ENCODE measurements at places on chromosomes 7 and 10. TPM values are rescaled to one million over a fixed set of nuclear protein-coding genes. Genes with fewer than 3 reads are reported as not detected.

Gene NRP1
- total RNA-seq, result 49.3 TPM

Gene CCDC172
- total RNA-seq, result not detected

Gene ATOH7
- 0.41 TPM for total RNA-seq

Gene WDR86
- total RNA-seq, result 49.7 TPM

Gene CCDC7
- 236 TPM for total RNA-seq

Gene SPDYE9
- under 0.01 TPM for total RNA-seq

Gene C7orf33
- not detected for total RNA-seq

Gene SOSTDC1
- 30.2 TPM for total RNA-seq

Gene FAM25G
- total RNA-seq, result not detected

Gene KLLN
- 0.82 TPM for total RNA-seq

Gene IL2RA
- not detected for total RNA-seq

Gene MMP21
- total RNA-seq, result 0.41 TPM

Gene PEX1
- 74.6 TPM for total RNA-seq

Gene MRPS33
- 21.6 TPM for total RNA-seq

Gene ZNF479
- not detected for total RNA-seq

Gene C10orf105
- not detected for total RNA-seq

Gene PRF1
- total RNA-seq, result not detected

Gene CYP2E1
- 14.7 TPM for total RNA-seq

Gene BCL7B
- 6.5 TPM for total RNA-seq

Gene LMOD2
- total RNA-seq, result not detected

Gene IL6
- total RNA-seq, result not detected

Gene GNGT1
- total RNA-seq, result not detected

Gene ASIC3
- 0.82 TPM for total RNA-seq

Gene CYP3A7
- not detected for total RNA-seq

Gene ABCC2
- total RNA-seq, result 0.41 TPM

Gene TRRAP
- total RNA-seq, result 21.2 TPM

Gene ACHE
- total RNA-seq, result 11.0 TPM

Gene ZNF467
- total RNA-seq, result 1.6 TPM

Gene PILRA
- 0.82 TPM for total RNA-seq

Gene TMEM140
- total RNA-seq, result 0.41 TPM

Gene BEND7
- total RNA-seq, result 9.8 TPM

Gene SH2D4B
- total RNA-seq, result 1.2 TPM

Gene SFTPA1
- total RNA-seq, result not detected

Gene RELN
- total RNA-seq, result 57.5 TPM

Gene UPK3BL2
- 1.6 TPM for total RNA-seq

Gene DOCK1
- 14.3 TPM for total RNA-seq

Gene RAB19
- not detected for total RNA-seq

Gene GPR158
- 9.0 TPM for total RNA-seq

Gene ADRA2A
- total RNA-seq, result 19.6 TPM

Gene SFTPD
- 0.41 TPM for total RNA-seq

Gene ABCB4
- total RNA-seq, result 1.2 TPM

Gene GSDME
- 39.5 TPM for total RNA-seq

Gene GFRA1
- total RNA-seq, result 8.2 TPM

Gene KCNIP2
- total RNA-seq, result 12.6 TPM

Gene HOXA6
- total RNA-seq, result not detected

Gene PMPCB
- 65.2 TPM for total RNA-seq

Gene CDHR3
- 11.4 TPM for total RNA-seq

Gene OR13A1
- total RNA-seq, result under 0.01 TPM

Gene BLNK
- 0.41 TPM for total RNA-seq

Gene KIF11
- total RNA-seq, result 5.3 TPM

Gene VAX1
- 1.2 TPM for total RNA-seq

Gene CCAR1
- total RNA-seq, result 45.2 TPM

Gene SHH
- total RNA-seq, result 1.6 TPM

Gene MINDY4
- 2.4 TPM for total RNA-seq
